ENCODE measurements at places on chromosomes 7 and 10. TPM values are rescaled to one million over a fixed set of nuclear protein-coding genes. Genes with fewer than 3 reads are reported as not detected.

The CPED1 gene
- 30.5 TPM for total RNA-seq

The PALD1 gene
- total RNA-seq: 2.2 TPM

DNA sequence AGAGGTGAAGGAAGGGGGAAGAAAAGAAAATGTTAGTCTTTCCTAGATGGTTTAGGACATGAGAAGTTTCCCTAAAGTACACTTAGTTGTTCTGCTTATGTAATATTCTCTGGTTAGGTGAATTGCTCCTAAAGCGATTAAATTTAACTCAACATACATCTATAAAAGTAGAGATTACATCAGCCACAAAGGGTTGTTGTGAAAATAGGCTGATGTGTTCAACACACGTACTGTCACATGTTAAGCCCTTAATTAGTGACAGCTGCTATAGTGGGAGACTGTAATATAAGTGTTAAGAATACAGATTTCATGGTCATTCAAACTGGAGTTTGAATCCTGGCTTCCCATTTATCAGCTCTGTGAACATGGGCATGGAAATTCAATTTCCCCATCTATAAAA, 12.8 kb downstream of the HECTD2 start:
- no peak for DNase-seq
- no peaks in the 10 kb centered on the region for H3K36me3 ChIP-seq
- H3K27me3 ChIP-seq: no peaks in the 10 kb centered on the region
- no peak overlapping the region for H3K4me3 ChIP-seq
- no peak overlapping the region for H3K27ac ChIP-seq

GRCh38 chr10:69343905-69344304, 65.6 kb downstream of the HK1 start:
- peaks cover 8% of the 10 kb centered on the region for H3K4me1 ChIP-seq
- H3K4me3 ChIP-seq: no peak overlapping the region
- H3K27me3 ChIP-seq: no peaks in the 10 kb centered on the region
- no peak for DNase-seq

- no peak overlapping the region for H3K27ac ChIP-seq
- peaks cover 5% of the 10 kb centered on the region for H3K4me1 ChIP-seq
- no peaks in the 10 kb centered on the region for H3K36me3 ChIP-seq
- no peak for DNase-seq
- no peak overlapping the region for H3K4me3 ChIP-seq
Observed at GRCh38 chr7:8511855-8512254, 78.4 kb downstream of the NXPH1 start.
